Effector CD4-positive, alpha-beta T cell (primary cell): ENCODE measurements at places on chromosomes 13 and 19.
A peak's percentile ranks its signal among the peaks of the same experiment; 100 is the strongest.

- DNase-seq, result no peak
Measured at GRCh38 chr13:75153834-75154233, 328.1 kb downstream of the TBC1D4 start.

- no peak for DNase-seq
Measured at GRCh38 chr19:33872445-33873320, 76.0 kb downstream of the KCTD15 start.

- no peak for DNase-seq
Measured at GRCh38 chr19:21166436-21166835, 24.6 kb downstream of the ZNF431 start.

- DNase-seq, result peak; percentile 28
Measured at GRCh38 chr13:110726726-110727125, 13.2 kb downstream of the ING1 start.

GRCh38 chr19:32322541-32322940 lies 22.9 kb upstream of the ZNF507 start:
- DNase-seq, result no peak

DNA sequence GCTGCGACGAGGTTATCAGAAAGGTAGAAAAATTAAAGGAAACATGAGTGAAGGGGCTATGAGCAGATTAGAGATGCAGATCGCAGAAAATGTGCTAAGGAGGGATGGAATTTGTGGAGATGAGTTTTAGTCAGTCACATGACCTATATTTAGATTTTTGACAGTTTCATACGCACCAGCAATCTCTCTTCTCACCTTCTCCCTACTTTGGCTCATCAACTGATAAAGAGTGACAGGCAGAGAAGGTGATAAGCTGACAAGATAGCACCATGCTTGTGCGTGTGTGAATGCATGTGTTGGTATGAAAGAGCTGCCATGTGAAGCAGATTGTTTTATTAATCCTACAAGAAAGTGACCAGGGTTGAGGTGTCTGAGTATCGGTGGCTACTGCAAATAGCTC lies 252.6 kb downstream of the RAP2A start:
- no peak for DNase-seq

- no peak for DNase-seq
Measured at GRCh38 chr19:50184196-50184595, 19.2 kb upstream of the MYH14 start.

DNA sequence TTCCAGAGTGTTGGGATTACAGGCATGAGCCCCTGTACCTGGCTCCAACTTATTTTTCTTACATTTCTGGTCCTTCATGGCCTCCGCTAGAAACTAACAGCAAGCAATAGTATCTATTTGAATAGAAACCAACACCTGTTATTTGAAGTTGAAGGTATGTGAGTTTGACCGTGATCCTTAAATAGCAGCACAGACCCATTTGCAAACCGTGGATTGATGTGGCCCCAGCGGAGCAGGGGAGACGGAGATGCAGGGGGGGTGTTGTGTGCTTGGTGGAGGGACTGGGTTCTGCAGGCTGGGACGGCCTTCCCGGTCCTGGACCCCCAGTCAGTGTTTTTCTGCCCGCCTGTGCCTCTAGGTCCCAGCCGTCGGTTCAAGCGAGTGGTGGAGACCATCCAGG lies 16.9 kb downstream of the TMEM150B start:
- no peak for DNase-seq

- DNase-seq, result no peak
Measured at GRCh38 chr19:5627395-5627904, 4.6 kb downstream of the SAFB start.

- no peak for DNase-seq
Measured at GRCh38 chr13:113466383-113466782, 13.1 kb upstream of the ADPRHL1 start.

DNA sequence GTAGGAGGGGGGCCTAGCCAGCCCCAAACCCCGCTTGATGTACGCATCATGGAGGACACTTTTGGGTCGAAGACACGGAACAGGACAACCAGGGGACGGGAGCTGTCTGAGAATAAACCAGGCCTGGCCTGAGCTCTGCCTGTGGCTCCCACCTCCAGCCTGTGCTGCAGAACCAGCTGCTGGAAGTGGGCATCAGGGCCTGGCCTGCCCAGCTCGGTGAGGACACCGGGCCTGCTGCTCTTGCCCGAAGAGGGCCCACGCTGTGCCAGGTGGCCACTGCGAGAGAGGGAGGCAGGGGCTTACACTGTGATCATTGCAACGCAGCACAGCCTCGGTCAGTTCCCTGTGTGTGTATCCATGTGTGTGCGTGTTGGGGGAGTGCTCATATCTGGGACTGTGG lies 34.6 kb downstream of the CEBPG start:
- no peak for DNase-seq

DNA sequence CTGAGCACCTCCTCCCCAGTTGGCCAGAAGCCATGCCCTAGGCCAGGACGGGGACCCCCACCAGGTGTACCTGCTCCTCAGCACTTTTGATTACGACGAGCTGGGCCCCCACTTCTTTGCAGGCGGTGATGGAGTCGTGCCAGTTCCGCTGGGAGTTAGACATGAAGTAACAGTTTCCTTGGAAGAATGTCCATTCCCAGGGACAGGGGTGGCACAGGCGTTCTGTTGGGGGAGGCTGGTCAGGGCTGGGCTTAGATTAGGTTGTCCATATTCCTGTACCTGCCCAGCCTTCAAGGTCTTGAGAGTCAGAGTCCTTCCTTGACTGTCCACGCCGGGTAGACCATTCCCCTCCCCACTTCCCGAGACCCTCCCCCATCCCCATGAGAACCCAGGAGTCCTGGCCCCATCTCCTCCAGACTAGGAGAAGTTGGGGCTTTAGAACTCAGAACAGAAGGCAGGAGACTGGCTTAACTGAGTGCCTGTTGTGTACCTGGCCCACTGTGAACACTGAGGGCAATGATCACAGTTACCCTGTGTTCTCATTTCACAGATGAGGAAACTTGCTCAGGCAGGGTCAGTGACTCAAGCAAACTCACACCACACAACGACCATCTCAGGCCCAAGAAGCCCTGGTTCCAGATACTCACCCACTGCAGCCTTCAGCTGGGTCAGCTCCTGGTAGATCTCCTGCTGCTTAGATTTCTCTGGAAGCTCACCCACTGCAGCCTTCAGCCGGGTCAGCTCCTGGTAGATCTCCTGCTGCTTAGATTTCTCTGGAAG lies 2.3 kb downstream of the CD209 start:
- no peak for DNase-seq

- DNase-seq, result peak; percentile 25
Measured at GRCh38 chr19:47228937-47229675, 1.9 kb downstream of the BBC3 start.

DNA sequence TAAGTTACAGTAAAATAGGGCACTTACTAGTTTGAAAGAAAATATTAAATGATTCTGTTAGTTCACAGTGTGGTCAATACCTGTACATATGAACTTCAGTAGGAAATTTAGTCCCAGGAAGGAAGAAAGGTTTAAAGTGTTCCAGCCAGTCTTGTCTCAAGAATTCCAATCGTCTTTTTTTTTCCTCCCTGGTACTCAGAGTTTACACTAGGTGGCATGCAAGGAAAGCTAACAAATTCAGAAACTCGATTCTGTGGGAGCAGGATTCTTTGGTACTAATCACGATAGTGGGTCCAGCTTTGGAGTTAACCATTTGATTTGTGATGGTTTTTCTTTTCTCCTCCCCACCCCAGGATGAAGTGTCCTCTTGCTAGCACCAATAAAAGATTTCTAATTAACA lies 43.6 kb downstream of the POLR1D start:
- DNase-seq, result no peak

- DNase-seq, result no peak
Measured at GRCh38 chr19:5303208-5303607, 37.4 kb downstream of the PTPRS start.

DNA sequence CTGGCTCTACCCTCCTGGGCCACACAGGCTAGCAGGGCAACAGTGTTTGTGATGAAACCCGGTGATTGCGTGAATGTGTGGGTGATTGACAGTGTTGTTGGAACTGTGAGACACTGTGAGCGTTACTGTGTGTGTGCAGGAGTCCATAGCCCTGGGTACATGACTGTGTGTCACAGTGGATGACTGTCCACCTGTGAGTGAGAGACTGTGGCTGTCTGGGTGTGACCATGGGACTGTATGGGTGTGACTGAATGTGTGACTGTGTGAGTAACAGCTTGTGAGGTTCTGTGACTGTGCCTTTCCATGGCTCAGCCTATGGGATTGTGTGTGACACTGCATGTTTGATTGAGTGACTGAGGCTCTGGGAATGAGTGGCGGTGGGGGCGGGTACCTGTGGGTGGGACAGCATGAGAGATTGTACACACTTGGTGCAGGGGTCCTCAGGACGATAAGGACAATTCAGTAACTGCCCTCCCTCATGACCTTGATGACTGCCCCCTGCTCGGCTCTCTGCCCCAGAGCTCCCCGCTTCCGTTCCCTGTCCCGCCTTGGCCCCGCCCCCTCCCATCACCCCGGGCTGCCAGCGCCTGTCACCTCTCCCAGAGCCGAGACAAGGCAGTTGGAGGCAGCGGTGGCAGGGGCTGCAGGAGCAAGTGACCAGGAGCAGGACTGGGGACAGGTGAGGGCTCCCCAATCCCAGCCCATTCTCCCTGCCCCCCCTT lies at the start of gene GIPR:
GIPR (plus strand) TSS at position 602 of the 722 bp plus-strand sequence. CDS start 1,300 bp downstream, outside the sequence.
- peak; percentile 45 for DNase-seq

GRCh38 chr19:2594319-2594718 lies 108.2 kb downstream of the GNG7 start:
- no peak for DNase-seq

- no peak for DNase-seq
Measured at GRCh38 chr13:51111174-51111573, at the start of gene C13orf42. Gene C13orf42, minus strand, starts transcription at chr13:51111274. Its CDS starts 65 bp downstream, at chr13:51111209.

DNA sequence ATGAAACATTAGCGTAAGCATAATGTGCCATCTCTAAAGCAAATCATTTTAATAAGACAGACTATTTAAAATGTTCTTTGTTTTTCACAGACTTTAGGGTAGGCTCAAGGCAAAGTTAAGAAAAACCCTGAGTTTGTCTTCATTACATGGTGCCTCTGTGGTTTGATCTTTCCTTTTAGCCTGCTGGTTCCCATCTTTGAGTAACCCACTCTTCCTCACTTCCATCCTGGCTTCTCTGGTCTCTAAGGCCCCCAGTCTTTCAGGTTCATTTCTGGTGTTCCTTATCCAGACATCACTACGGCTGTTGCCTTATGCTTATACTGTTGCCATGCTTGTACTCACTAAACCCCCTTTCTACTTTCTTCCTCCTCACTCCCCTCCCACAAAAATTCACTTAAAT lies 38.4 kb downstream of the DACH1 start:
- no peak for DNase-seq

GRCh38 chr13:32426990-32427851 lies 709 bp downstream of the N4BP2L1 start:
- peak; percentile 55 for DNase-seq

GRCh38 chr19:47028195-47028601 lies 8.6 kb downstream of the NPAS1 start:
- DNase-seq, result no peak

GRCh38 chr13:40121722-40122121 lies 466.3 kb downstream of the COG6 start:
- no peak for DNase-seq

- peak; percentile 38 for DNase-seq
Measured at GRCh38 chr13:29954082-29955028, 103.9 kb upstream of the UBL3 start.

DNA sequence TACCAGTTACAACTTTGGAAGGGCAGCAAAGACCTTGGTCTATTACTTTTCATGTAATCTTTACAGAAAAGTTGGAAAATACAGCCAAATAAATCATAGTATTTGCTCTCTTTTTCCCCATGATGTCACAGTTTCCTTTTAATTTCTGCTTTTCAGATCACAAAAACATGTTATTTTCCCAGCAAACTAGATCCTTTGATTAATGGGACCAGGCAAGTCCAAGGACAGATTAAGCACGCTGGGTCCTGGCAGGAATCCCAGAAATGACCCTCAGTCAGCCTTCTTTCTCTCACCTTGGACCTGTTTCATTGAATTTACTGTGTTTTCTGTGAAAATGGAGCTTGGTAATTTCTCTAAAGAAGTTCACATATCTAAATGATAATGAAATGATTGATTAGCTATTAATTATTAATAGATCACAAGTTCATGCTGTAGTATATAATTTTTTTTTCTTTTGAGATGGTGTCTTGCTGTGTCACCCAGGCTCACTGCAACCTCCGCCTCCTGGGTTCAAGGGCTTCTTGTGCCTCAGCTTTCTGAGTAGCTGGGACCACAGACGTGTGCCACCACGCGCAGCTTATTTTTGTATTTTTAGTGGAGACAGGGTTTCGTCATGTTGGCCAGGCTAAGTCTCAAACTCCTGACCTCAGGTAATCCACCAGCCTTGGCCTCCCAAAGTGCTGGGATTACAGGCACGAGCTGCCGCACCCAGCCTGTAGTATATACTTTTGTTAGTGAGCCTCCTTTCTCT lies 16.0 kb downstream of the SPATA13 start:
- no peak for DNase-seq

DNA sequence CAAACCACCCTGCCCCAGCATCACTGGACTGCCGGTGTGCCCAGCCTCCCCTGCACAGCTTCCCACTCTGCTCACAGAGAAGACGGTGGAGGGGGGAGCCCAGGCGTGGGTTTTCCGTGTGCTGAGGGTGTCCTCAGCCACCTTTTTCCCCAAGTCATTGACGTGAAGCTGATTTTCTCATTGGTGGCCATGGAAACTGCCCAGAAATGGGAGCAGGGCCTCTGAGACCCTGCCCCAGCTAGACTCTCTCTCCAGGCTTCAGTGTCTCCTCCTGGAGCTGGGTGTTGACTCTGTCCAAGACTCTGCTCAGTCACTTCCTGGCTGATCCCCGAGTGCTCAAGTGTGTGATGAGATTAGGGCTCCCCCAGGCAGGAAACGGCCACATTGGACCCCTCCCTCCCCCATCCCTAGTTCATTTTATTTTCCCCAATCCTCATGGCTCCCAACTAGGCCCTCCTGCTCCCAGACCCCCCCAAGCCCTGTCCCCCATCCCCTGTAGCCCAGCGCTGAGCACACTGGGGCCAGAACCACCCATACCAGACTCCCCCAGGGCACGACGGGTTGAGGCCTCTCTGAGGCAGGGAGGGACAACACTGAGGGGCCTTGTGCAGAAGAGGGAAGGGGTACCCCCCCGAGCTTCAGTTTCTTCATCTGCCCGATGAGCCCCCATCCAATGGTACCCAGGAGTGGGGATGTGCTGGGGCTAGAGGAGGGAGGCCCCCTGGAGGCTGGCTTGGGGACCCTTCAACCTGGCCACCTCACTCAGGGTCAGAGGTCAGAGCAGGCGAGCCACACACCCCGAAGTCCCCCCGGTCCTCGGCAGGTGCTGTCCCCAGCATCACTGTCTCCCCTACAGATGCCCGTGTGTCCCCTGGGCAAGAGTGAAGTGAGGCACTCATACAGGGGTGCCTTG lies 1.2 kb upstream of the F2RL3 start:
- no peak for DNase-seq

GRCh38 chr19:32197896-32198882 lies 147.2 kb upstream of the ZNF507 start:
- no peak for DNase-seq

DNA sequence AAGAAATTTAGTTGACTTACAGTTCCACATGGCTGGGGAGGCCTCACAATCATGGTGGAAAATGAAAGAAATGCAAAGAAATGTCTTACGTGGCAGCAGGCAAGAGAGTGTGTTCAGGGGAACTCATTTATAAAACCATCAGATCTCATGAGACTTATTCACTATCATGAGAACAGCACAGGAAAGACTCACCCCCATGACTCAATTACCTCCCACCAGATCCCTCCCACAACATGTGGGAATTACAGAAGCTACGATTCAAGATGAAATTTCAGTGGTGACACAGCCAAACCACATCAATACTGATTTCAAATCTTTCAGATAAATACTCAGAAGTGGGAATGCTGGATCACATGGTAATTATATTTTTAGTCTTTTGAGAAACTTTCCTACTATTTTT lies 1357.9 kb downstream of the SLITRK5 start:
- no peak for DNase-seq
